ENCODE measurements at places on chromosomes 6 and 20.

DNA sequence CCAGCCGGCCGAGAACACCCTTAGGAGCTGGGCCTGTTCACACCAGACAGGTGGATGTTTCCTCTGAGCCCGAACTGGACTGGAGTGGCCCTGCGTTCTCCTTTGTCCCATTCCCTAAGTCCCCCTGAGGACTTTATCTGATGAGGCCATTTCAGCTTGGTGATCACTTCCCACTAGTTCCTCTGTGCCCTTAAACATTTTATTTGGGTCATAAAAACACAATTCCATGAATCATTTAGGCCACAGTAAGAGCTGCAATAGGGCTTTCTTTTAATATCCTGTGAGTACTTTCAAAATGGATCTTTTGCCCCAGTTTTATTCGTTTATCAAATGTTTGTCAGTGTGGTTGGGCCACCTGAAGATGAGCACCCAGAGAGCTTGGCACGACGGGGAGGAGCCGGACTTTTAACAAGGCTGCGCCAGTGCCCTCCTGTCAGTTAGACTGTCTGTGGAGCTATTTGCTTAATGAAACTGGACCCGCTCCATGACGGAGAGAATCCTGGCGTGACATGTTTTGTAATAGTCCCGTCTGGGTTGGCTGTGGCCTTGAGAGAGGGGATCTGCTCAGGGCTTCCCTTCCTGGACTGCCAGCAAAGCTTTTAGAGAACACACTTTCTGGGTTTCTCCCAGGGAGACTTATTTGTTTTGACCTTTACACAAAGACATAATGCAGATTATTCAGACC is 53.5 kb downstream of the ZDHHC14 start:
- no peak for DNase-seq

- DNase-seq, result no peak
Observed at GRCh38 chr6:157808405-157808950, 14.6 kb upstream of the SNX9 start.

- no peak for DNase-seq
Observed at GRCh38 chr6:679282-679681, 13.7 kb downstream of the EXOC2 start.

DNA sequence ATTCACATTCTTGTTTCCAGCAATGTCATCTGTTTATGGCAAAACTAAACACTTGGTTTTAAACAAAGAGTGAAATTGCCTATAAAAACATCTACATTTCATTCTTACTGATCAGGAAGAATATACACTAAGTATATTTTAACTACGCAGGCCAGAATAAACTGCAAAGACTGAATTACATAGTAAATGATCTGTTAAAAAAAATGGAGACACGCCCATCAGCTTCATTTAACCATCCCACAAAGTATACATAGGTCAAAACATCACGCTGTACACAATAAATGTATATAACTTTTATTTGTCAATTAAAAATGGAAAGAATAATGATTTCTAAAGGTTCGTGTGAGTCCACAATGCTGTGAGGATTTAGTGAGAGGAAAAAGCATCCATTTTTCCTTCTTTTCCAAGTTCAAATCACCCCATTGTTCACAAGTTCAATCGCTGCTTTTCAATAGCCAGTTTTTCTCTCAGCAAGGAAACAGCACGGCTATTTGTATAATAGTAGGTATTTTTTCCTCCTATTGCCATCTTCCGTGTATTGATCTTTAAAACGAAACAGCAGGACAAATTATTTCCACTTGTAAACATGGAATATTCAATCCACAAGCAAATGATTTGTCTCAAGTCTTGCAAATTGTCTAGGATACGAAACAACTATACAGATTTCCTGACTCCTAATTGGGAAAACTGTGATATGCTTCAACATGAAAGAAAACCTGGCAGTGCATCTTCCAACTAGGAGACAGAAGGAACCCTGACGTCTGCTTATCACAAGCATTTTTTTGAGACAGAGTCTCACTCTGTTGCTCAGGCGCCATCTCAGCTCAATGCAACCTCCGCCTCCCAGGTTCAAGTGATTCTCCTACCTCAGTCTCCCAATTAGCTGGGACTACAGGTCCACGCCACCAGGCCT is 10.6 kb downstream of the SFT2D1 start:
- DNase-seq, result no peak

- no peak for DNase-seq
Observed at GRCh38 chr20:38001173-38001875, 31.9 kb downstream of the TTI1 start.

GRCh38 chr6:75170691-75171560 is 34.9 kb downstream of the COL12A1 start:
- no peak for DNase-seq

DNA sequence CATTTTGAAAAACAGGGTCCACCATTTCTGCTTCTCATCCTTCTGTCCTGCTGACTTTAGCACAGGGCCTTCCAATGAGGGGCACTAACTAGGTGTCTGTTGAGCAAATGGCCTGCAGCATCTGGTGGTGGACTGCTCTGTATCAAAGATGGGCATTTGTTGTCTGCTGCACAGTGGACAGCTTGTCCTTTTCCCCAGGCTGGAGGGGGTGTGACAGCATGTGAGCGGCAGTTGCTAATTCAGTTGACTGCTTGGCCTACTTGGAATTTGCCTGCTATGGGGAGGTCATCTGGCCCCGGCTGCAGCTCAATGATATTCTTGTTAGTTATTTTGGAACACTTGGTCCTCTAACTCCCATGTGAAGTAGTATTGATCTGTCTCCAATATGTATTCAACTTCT is 93.7 kb downstream of the SH3BGRL2 start:
- no peak for DNase-seq

DNA sequence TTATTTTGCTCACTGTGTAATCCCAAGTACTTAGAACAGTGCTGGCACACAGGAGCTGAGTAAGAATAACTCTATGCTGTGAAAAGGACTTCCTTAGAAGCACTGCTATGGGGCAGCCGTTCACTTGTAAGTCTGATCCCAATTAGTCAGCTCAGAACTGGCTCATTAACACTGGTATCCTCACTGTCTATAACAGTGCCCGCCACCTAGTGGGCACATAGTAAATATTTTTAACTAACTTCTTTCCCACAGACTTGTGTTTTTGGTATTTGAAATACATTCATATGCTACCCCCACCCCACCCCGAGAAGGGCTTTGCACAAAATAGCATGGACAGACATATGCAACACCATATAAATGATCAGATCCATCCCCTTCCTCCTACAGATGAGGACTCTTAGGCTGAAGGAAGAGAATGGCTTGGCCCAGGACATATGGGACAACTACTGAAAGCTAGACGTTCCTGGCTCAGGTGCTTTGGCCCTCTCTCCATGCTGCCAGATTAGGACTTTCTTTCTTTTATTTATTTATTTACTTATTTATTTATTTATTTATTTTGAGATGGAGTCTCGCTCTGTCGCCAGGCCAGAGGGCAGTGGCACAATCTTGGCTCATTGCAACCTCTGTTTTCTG is 47.1 kb downstream of the DST start:
- peak; percentile 9 for DNase-seq

GRCh38 chr6:132919045-132919860 is 104.9 kb downstream of the RPS12 start:
- no peak for DNase-seq

- no peak for DNase-seq
Observed at GRCh38 chr6:168288781-168289570, 30.6 kb downstream of the DACT2 start.

- DNase-seq, result no peak
Observed at GRCh38 chr6:53258774-53259155, 90.0 kb downstream of the ELOVL5 start.

- no peak for DNase-seq
Observed at GRCh38 chr6:4180652-4181255, 45.4 kb upstream of the ECI2 start.

DNA sequence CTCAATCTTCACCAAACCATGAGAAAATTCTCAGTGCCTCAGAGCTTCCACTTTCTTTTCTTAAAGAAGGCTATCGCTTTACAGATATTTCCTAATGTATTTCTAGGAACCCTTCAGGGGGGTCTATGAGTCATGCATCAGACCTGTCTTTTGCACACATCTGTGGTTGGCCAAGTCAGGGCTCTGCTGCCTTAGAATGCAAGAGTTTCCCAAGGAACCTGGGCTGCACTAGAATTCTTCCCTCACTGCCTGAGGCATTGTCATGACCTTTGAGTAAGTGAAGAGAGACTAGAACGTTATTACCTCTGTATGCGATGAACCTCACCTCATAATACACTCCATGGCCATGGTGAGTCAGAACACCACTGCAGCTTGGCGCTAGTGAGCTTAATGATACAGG is 365.0 kb upstream of the ID4 start:
- no peak for DNase-seq

All from stimulated activated CD8-positive, alpha-beta memory T cell treated with anti-CD3 and anti-CD28 coated beads, Interleukin-4, amount 100 ng/mL, for 24 hours (primary cell).